DMS79 (cell line): ENCODE measurements at places on chromosomes 3 and 15.
A peak's percentile ranks its signal among the peaks of the same experiment; 100 is the strongest.

DNA sequence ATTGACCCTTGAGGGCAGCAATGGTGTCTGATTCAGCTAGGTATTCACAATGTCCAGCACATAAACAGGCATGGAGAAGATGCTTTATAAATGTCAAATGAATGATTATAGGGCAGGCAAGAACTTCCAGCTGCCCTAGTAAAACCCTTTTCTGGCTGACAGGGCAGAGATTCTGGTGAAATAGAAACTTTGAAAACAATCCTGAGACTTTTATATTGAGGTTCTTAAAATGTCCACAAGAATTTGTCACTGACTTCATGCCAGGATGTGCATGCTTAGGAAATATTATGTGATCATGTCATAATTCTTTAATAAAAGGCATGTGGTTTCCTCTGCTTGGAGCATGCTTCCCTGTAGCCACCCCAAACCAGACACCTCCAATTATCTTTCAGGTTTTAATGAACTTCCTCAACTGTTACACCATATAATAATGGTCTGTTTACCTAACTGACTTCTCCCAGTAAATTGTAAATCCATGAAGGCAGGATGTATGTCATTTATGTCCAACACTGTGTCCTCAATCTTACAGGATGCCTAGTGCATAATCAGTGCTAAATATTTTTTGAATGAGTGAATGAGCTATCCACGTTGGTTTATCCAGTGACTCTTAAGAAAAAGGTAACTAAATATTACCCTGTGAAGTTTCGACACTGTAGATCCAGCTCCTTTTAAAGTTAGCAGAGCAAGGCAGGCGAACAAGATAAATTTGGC, 43.4 kb upstream of the CLRN1 start:
- no peak for DNase-seq

DNA sequence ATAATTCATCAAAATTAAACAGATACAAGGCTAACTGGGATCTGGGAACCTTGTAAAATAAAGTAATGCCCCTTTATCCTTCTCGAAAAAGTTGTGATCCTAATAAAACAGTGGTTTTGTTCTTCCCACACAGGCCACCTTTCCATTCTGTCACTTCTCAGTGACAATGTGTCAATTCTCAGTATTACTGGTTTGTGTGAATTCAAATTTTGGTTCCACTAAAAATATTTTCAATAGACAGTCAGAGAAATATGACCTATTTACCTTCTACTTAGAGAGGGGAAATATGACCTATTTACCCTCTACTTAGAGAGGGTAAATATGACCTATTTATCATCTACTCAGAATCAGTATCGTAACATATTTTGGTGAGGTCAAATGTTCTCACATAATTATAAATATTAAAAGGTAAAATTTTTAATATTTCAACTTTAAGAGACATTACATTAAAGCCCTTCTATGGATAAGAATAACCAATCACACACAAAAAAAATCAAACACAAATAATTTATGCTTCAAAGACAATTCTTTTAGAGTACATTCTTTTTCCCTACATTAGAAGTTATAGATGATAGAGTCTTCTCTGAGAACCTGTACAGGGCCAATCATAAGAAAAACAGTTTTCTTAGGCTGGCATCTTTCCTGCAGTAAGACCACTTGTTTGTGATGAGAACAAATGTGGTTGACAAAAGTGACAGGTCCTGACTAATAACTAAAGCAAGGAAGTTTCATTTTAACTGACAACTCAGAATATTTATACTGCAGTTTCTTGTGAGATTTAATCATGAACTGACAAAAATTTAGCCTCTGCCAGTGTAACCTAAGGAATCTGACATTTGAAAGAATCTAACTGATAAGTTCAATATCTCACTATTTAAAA, 323.3 kb downstream of the DIPK2A start:
- DNase-seq = no peak

DNA sequence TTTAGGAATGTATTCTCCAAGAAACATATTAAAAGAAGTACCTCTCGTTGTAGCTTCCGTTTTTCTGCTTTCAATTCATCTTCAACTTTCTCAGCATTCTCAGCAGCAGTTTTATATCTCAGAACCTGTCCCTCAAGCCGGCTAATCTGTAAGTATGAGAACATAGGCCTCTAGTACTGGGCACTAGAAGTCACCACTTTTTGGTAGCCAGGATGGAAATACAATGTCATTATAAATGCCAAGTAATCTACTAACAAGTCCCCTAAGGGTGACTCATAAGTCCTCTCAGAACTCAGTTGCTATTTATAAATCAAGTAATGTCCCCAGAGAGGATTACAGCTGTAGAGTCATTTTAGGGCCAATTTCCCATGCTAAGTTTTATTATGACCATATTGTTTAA, 61.1 kb downstream of the MLH1 start:
- no peak for DNase-seq

DNA sequence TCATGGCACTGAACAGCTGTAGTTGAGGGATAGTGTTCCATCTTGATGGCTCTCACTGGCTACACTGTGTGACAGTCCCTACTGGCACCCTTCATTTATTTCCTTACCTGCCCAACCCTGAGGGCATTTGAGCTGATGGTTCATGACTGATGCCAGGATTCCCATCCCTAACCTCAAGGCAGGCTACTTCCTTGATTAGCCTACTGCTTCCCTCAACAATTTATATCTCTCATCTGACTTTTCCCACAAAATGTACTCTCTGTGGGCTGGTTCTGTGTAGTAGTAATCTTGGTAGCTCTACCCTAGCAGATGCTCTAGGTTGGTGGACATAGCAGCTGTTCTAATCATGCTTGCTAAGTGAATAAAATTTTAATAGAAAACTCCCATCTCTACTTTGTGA, 106.0 kb downstream of the THRB start:
- no peak for DNase-seq

- DNase-seq = no peak
Observed at GRCh38 chr3:129827765-129828164, 65.7 kb downstream of the TMCC1 start.

DNA sequence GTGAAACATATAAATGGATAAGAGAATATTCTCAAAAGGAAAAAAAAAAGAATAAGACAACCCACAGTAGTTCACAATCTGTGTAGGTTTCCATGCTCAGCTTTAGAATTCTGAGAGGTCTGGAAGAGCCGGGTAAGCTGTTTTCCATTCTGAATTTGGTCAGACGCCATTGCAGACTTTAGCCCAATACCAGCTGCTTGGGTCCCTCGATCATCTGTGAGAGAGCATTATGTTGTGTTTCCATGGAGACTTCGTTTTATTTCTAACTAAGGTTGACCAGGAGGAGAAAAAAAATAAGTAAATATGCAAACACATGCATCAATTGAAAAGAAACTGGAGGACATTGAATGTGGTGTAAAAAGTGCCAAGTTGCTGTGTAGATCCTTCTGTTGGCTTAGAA, 25.5 kb downstream of the KCNAB1 start:
- no peak for DNase-seq

DNA sequence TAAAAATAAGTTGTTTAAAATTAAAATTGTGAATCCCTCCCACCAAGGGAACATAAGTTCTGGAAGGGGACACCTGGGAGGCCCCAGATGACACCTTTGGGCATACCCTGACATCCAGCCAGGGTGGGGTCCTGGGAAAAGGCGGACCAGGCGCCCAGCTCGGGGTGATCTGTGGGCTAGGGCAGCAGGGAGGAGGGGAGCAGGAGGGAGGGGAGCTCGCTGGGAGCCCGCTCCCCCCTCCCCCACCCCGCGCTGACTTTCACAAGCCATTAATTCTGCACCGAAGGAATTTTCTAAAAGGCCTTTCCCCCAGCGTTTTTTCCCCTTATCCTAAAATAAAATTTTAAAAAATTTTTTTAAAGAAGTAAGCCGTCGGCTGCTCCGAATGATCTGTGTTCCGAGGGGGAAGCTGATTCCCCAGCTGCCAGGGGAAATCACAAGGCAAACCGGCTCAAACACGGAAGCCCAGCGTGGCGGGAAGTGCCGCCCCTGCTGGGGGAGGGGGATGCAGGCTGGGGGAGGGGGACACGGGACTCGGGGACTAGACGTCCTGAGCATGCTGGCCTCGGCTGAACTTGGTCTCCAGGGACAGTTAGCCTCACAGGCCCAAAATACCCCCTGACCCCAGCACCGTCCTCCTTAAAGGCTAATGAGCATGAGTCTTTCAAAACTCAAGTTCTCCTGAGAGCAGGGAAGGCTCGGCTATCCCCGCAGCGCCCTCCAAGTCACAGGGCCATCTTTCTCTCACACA, 13.9 kb downstream of the PLXND1 start:
- peak; percentile 20 for DNase-seq

- DNase-seq = no peak
Observed at GRCh38 chr3:53616971-53617892, 122.8 kb downstream of the CACNA1D start.

DNA sequence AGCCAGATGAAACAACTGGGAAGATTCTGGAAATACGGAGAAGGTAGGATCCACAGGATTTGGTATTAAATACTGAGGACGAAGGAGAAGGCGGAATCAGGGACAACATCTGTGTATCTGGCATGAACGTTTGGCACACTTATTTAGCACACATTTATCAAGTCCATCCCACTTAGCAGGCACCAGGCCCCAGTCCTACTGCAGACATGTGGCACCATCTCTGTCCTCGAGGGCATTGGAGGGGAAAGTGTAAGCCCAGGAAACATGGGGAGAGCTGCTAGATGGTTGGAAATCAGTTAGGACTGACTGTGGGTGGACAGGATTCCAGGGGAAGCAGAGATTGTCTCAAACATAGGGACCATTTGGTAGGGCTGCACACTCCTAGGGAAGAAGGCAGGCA, 29.0 kb upstream of the LCTL start:
- DNase-seq = no peak

DNA sequence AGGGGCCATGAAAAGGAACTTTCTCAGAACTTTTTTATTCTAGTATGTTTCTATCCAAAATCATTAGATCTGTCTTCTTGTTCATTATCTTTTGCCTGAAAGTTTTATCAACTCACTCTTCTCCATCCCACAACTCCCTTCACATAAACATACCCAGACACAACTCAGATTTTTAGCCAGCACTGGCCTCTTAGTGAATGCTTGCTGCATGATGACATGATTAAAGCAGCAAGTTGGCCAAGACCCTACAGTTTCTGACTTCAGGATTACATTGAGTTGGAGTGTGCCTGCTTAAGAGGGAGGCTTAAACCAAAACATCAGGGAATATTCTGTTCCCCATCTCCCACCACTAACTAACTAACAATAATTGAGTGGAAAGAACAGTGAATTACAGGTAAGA, 38.1 kb downstream of the PLSCR2 start:
- no peak for DNase-seq

DNA sequence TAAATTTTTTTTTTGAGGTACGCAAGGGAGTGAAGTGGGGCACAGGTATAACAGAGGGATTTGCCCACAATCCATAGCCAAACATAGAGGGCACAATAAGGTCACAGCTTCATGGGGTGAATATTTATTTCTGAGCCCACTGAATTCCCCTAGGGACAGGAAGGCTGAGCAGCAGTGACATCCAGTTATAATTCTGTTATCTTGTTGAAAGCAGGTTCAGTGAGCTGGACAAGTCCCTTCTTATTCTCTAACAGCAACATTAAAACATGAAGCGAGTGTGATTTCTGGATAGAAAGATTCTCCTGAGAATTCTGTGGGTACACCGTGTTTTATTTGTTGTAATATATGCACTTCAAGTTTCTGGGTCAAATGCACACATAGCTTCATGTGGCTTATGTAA, 538.2 kb downstream of the NAALADL2 start:
- no peak for DNase-seq

- no peak for DNase-seq
Observed at GRCh38 chr15:52716536-52716935, 37.3 kb upstream of the ATOSA start.

- DNase-seq = no peak
Observed at GRCh38 chr15:73142802-73143762, 90.8 kb downstream of the NEO1 start.
